Pancreas (tissue), 10 donors: ENCODE measurements at places on chromosomes 12 and 14. TPM values are rescaled to one million over a fixed set of nuclear protein-coding genes. Genes with fewer than 3 reads are reported as not detected.

NTN4 gene
- 63.9 TPM for total RNA-seq

HOXC5 gene
- not detected for total RNA-seq

KRT79 gene
- 0.09 TPM for total RNA-seq

OAS3 gene
- 2.6 TPM for total RNA-seq

SYNE3 gene
- 2.4 TPM for total RNA-seq

SLC10A1 gene
- total RNA-seq, result not detected

PTPN21 gene
- total RNA-seq, result 10.8 TPM

NANOG gene
- total RNA-seq, result 0.09 TPM

DPF3 gene
- total RNA-seq, result 1.3 TPM

KERA gene
- total RNA-seq, result not detected

PTPRR gene
- total RNA-seq, result 0.14 TPM
